AML-193 (cell line): ENCODE measurements at places on chromosomes 6 and 20.

- no peak for DNase-seq
Observed at GRCh38 chr6:37940074-37940847, 120.7 kb downstream of the ZFAND3 start.

GRCh38 chr20:16100767-16101166 is 472.5 kb downstream of the KIF16B start:
- no peak for DNase-seq

- no peak for DNase-seq
Observed at GRCh38 chr6:134853111-134854055, 96.5 kb downstream of the ALDH8A1 start.

DNA sequence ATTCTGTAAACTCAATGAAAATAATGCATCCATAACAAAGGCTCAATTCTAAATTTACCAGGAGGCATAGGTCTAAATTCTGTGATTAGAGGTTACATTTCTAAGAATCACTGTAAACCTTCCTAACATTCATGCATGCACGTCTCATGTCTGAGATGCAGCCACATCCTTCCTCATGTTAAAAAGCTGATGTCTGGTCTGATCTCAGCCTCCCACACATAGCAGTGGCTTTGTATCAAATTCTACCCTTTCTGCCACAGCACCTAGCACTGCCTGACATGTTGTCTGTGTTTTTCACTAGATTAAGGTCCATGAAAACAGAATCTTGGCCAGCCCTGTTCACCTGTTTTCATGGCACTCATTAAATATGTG is 171.1 kb downstream of the WDR27 start:
- DNase-seq = no peak
